ENCODE measurements at places on chromosomes 1 and 21. TPM values are rescaled to one million over a fixed set of nuclear protein-coding genes. Genes with fewer than 3 reads are reported as not detected.

The NCDN gene
- total RNA-seq = 24.0 TPM

The CIART gene
- total RNA-seq = 14.3 TPM

The LYPD8 gene
- total RNA-seq = not detected

The RGS18 gene
- 3.6 TPM for total RNA-seq

The LAMTOR2 gene
- total RNA-seq = 106 TPM

The AIM2 gene
- total RNA-seq = 0.50 TPM

The KRTAP20-3 gene
- not detected for total RNA-seq

The SH2D1B gene
- total RNA-seq = not detected

The DRAXIN gene
- total RNA-seq = 0.06 TPM

The GCSAML gene
- total RNA-seq = 0.83 TPM

The LMX1A gene
- 0.98 TPM for total RNA-seq

The PDZK1 gene
- not detected for total RNA-seq

The PLD5 gene
- 1.7 TPM for total RNA-seq

The FTCD gene
- 0.26 TPM for total RNA-seq

The RXFP4 gene
- not detected for total RNA-seq

The FCN3 gene
- total RNA-seq = 2.9 TPM

The KCNK1 gene
- total RNA-seq = 2.8 TPM

The CBS gene
- 11.3 TPM for total RNA-seq

The C8A gene
- total RNA-seq = not detected

The AQP10 gene
- not detected for total RNA-seq

The CCDC30 gene
- 2.1 TPM for total RNA-seq

The OR14K1 gene
- not detected for total RNA-seq

The SYNC gene
- 201 TPM for total RNA-seq

The OLIG2 gene
- total RNA-seq = not detected

Data from esophagus muscularis mucosa (tissue), 4 donors.